ENCODE measurements at places on chromosomes 7 and 10.

DNA sequence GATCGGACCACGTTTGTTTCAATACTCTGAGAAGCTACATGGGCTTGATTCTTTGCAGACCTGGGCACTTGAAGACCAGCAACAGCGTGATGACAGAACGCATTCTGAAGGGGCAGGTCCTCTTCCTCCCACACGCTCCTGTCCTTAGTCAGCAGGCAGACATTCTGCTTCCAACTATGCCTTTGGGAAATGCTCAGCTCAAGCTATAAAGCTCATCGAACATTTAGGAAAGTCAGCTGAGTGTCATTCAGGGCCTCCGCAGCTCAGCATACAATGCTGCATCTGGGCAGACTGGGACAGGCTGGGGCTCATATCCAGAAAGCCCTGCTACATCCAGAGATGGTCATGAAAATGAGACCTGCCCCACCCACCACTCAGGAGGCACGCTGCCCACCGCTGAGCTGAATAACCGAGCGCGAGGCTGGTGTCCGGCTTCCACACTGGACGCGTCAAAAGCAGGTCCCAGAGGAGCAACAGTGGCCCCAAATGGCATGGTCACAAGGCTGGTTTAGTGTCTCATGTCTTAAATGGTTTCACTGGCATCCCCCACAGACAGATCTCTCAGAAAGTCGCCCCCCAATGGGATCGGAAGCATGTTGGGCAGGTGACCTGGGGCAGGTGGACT is 274.0 kb downstream of the DNAJB6 start:
- no peak for DNase-seq

DNA sequence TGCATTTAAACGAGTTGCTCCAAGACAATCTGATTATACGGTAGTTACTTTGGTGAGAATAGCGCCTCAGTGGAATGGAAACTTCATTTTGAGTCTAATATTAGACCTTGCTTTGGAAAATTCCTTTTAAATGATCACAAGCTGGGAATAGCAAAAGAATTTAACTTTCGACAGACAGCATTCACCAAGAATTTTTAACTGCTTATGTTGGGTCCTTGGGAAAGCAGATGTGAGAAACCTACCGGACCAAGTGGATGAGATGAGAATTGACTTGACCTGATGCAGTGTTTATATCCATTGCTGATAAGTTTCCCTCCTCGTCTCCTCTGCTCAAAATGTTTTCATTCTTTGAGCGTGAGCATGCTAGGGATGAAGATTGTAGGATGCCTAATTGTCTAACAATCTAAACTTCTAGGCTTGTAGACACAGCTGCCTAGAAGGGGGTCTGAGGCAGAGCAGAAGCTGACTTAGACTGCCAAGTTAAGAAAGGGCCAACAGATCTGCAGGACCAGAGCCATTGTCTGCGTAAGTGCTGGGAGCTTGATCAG is 126.9 kb downstream of the CNNM2 start:
- DNase-seq = no peak

DNA sequence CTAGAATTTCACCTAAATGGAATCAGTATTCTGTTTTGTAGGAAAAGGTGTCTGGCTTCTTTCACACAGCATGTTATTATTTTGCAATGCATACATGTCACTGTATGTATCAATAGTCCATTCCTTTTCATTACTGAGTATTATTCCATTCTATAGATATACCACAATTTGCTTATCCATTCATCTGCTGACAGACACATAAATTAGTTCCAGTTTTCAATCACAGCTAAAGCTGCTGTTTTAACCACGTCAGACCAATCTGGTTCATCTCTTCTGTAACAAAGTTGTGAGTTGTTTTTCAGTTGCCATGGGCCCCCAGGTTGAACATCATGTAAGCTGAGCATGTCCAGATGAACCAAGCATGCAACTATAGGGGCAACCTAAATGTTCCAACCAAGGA is 282.1 kb upstream of the MKLN1 start:
- DNase-seq = no peak

- no peak for DNase-seq
These were observed 3.6 kb downstream of the SEMA3D start for GRCh38 chr7:85183296-85183695.

DNA sequence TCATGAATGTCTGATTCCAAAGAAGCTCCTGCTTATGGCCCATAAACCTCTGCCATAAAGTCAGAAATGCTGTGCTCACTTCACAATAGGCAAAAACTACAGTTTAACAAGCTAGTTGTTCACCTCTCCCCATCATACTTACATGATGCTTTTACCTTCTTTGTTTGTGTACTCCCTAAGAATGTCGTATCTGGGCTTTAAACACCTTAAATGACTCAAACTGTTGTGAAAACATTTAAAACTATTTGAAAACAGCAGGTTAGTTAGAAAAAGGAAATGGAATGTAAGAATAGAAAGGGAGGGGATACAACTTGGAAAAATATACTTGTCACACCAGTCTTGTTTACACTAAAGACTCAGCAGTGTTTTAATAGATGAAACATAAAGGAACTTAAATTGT is 128.2 kb upstream of the AGR3 start:
- no peak for DNase-seq

GRCh38 chr7:30463405-30464145 is 15.0 kb downstream of the NOD1 start:
- DNase-seq = no peak

DNA sequence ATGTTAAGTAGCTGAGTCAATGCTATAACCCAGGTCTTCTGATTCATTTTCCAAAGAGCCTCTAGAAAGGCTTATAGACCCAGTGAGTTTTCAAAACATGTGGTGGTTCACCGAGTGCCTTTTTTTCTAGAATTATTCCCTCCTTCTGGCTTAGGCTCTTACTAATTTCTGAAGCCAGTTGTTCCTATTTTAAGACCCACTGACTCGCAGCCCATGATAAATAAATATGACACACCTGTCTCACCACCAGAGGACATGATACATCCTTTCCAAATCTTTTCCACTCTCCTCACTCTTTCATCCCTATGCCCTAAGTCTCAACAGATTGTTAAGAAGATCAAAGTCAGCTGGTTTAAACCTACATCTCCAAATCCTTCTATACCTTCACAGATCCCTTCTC is 126.0 kb upstream of the WNT16 start:
- no peak for DNase-seq

GRCh38 chr7:157593541-157593940 is 256.7 kb downstream of the DNAJB6 start:
- no peak for DNase-seq

DNA sequence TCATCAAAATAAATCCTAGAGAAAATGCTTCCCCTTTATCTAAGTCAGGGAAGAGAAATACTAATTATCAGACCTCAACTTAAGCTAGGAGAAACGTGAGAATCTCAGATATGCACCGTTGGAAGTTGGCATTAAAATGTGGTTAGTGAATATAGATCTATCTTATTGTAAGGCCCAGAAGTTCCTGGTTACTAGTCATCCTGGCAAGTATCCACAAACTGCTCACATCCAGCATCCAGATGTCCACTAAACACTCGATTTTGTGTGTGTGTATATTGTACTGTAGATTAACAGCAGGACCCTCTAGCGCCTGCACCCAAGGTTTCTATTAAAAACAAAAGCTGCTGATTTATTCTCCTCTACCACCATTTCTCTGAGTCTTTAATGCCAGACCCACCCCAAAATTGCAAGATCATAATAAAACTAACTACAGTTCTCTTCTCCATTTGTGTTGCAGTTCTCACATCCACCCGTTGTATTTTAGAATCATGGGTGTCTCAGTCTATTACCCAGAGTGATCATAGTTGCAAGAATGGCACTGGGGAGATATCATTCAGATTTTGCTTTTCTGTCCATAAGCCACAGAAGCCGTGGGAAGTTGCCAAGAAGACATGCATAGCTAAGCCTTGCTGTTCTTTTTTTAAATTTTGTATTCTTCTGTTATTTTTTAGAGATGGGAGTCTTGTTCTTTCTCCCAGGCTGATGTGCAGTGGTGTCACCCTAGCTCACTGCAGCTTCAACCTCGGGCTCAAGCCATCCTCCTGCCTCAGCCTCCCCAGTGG is 165.4 kb downstream of the KIAA1217 start:
- DNase-seq = no peak

DNA sequence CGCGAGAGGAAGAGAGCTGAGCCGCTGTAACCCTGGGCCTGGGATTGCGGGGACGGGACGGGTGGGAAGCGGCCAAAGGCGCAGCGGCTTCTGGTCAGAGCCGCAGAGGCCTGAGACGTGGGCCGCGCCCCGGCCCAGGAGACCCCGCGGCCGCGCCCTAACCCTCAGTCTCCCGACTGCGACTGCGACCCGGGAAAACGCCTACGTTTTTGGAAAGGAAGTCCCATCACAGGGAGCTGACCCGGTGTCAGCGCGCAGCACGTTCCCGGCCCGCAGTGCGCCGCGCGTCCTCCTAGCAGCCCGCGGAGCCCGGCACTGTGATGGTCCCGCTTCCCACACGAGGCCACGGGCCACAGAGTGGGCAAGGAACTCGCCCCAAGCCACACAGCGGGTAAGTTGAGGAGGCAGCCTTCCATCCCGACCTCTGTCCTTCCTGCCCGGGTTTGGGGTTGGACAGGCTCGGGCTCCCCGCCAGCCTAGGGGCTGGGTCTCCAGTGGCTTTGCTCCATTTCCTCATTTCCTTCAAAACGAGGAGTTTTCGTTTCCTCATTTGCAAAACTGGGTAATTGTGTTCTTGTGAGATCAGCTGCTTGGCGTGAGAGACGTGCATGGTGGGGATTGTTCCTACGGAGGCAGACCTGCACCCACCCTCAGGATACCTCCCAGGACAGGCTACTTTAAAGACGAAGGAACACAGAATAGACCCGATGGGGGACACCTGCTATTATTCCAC is 1.2 kb downstream of the GPNMB start:
- no peak for DNase-seq

GRCh38 chr7:54907981-54908380 is 110.8 kb upstream of the EGFR start:
- DNase-seq = no peak

DNA sequence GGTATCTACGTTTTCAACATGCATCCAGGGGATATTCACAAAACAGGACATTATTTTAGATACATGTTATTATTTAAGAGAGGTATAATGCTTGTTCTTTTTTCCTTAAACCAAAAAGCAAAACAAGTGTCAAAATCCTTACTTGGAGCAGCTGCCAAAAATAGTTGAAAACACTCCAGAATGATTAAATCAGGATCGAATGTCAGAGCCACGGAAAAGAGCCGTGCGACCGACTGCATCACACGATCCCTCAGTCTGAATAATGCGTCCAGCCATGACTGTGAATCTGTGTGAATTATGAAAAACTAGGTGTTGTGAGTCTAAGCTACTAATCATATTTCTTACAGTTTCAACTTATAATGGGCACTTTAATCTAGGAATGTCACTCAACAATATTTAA is 126.0 kb downstream of the PARD3 start:
- no peak for DNase-seq

DNA sequence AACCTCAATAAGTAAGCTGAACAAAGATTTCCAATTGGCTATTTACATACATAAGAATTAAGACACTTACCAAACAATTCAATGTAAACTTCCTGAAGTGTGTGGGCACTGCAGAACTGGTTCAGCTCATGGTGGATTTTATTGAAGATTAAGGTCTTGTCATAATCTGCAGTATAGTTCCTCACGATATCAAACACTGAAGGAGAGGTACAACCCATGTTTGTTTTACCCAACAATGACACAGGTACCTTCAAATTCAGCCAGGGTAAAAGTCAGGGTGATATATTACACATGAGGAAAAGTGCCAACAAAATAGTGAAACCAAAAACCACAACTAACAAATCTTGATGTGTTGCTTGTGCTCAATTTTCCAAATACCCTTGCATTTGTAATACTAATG is 10.0 kb downstream of the ERLIN1 start:
- no peak for DNase-seq

DNA sequence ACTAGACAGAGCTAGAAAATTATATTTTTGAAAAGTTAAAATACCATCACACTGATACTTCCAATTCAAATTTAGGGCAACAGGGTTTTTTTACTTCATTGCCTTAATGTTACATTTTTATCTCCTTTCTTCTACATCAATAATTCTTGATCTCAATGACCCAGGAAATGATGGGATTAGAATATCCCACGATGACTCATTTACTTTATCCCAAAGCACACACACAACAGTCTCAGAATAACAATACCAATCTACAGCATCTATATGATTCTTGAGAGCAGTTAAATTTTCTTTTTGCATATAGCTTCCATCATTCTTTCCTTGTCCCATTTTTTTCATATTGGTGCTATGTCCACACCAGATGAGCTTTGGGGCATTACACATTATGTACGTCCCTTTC is 98.4 kb upstream of the EEPD1 start:
- no peak for DNase-seq

- DNase-seq = no peak
These were observed 11.6 kb upstream of the ATP6V0E2 start for GRCh38 chr7:149862156-149862555.

DNA sequence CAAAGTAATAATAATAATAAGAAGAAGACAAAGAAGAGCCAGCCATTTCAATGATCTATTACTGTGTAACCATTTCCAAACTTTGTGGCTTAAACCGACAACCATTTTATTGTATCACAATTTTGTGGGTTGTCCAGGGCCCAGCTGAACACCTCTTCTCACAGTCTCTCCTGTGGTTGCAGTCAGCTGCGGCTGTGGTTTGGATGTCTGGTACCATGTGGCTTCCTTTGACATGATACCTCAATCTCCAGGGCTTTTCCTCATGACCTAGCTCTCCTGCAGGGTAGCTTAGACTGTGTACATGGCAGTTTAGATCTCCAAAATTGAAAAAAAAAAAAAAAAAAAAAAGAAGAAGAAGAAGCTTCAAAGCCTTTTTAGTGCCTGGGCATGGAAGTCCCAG is 72.6 kb upstream of the NFKB2 start:
- DNase-seq = no peak

- DNase-seq = no peak
These were observed 18.0 kb downstream of the STARD3NL start for GRCh38 chr7:38195804-38196595.

- no peak for DNase-seq
These were observed 568.8 kb upstream of the FOXK1 start for GRCh38 chr7:4113271-4113670.

- DNase-seq = no peak
These were observed 21.5 kb upstream of the AKR1E2 start for GRCh38 chr10:4804465-4804864.

DNA sequence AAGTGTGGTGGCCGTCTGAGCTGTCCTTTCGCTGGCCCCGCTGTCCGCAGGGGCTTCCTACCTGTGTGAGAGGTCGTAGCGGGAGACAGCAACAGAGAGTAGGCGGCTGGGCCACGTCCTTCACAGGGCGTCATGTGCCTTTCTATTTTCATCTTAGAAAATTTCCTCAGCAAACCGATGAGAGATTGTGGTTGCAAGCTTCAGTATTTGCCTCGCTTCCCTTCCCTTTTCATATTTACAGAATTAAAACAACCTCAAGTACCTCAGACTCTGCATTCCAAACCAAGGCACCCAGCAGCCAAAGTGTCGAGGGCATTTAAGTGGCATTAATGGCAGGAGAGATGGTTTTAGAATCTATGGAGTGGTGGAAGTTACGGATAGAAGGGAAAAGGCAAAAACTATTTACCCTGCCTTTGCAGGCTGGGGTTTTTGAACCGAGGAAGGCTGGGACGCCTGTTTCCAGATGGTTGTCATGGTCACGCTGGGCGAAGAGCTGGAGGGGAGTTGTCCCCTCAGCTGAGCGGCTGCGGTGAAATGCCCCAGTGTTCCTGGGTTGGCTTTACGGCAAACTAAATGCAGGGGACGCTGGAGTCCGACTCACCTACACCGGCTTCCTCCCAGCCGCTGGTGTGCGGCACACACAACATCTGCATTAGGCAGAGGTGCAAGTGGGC is 41.9 kb downstream of the WIPI2 start:
- DNase-seq = no peak

- DNase-seq = no peak
These were observed 154.9 kb downstream of the ATE1 start for GRCh38 chr10:121772884-121773283.
